ENCODE measurements at places on chromosomes 7 and 10. TPM values are rescaled to one million over a fixed set of nuclear protein-coding genes. Genes with fewer than 3 reads are reported as not detected.

The TSPAN15 gene
- total RNA-seq: 7.3 TPM

DNA sequence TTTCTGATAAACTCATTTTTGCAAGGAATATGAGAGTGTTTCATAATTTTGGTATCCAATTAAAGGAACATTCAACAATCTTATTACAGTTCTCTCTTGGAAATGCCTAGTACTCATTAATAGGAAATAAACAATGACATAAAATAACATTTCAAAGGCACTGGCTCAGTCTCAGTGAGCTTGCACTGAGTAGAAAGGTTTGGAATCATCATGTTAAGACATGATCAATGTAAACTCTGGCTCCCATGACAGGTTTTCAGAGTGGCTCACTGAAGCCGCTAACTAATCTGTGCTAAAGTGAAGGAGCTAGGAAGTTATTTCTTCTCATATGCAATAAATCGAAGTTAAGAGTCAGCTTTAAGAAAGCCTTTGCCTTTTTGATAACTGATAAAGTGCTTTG is 203.3 kb upstream of the HGF start:
- DNase-seq: peak; percentile 10

GRCh38 chr10:128927497-128928161 is 539.4 kb upstream of the MGMT start:
- no peak for DNase-seq

DNA sequence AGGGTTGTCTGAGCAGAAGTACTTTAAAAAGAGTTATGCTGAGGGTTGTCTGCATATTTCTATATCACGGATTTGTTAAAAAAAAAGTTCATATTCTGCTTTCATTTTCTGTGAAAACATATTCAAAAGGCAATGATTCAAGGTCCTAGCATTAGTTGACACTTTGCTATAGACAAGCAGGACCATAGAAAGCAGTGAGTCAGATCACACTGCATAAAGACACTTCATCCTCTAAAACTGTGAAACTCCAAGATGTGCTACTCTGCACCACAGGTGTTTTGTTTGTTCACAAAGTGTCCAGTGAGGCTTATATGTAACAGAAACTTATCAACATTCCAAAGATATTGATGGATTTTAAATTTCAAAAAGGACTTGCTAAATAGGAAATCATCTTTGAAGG is 47.0 kb downstream of the SPAM1 start:
- DNase-seq: no peak

- peak; percentile 46 for DNase-seq
Observed at GRCh38 chr10:5611899-5612680, 54.3 kb downstream of the ASB13 start.

GRCh38 chr10:27241010-27241651 is 534 bp upstream of the ACBD5 start:
- DNase-seq: peak; percentile 26

Data from foreskin keratinocyte (primary cell).